ENCODE measurements at places on chromosomes 4 and X.

GRCh38 chr4:71980976-71981375 lies 50.8 kb upstream of the NPFFR2 start:
- no peak for DNase-seq

DNA sequence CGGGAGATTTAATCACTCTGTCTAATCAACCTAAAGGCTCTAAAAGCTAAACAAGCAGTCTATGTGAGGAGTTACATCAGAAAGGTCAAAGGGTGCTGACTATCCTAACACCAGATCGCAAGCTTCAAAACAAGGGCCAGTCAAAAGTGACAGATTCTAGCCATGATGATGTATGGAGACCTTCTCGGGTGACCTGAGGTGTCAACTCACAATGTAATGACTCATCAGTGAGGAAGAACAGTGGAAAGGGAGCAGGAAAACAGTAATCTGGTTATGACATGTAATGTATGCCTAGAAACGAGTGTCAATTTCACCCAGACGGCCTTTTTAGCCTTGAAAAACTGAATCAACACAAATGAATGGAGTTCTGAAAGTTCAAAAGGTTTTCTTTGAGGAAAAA lies 375.3 kb downstream of the IDS start:
- DNase-seq = no peak

- DNase-seq = no peak
These were observed 114.0 kb downstream of the EFNB1 start for GRCh38 chrX:68942840-68943239.

DNA sequence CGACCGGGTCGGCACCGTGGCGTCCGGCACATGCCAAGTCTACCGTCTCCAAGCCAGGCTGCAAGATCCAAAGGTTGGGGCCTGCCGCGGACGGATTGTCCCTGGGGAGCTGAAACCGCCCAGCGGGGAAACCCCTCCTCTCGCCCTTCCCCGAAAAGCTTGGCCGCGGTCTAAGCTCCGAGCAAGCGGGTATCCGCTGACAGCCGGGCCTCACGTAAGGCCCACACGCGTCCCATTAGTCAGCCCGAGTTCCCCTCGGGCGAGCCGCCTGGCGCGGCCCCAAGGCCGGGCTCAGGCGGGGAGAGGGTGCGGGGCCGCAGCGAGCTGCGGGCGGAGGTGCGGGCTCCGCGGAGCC lies 6.8 kb upstream of the BCOR start:
- DNase-seq = peak; percentile 38

DNA sequence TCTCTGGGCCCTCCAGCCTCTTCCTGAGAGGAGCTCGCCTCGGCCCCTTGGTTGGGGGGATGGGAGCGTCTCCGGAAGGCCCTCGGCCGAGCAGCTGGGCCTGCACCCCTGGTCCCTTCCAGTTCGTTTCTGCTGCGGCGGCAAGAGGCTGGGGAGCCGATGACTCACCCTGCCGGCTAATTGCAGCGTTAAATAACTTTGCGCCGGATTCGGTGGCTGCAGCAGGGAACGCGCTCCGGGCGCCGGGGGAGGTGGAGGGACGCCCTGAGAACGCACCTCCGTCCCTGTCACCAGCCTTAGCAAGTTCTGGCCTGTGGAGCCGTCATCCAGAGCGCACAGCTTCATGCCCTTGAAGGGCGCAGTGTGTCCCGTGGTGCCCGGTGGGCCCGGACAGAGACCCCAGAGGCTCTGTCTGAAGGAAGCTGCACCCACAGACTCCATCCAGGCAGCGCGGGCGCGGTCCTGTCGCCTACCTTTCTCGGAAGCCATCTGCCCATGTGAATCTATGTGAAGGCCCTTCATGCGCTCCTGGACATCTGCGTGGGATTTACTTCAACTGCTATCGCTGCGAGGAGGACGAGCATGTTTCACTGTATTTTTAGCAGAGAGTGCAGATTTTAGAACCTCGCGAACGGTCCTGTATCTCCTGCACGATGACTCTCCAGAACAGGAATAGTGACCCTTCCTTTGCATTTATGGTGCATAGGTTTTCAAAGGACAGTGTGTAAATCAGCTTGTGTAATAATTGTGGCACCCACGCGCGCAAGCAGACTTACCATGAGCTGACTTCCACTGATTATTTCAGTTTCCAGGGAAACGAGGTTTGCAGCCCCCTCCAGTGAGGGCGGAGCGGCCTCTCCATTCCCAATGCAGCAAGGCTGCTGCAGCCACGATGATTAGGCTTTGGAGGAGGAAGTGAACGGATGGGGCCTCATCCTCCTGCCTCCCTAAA lies 1.7 kb upstream of the TMEM271 start:
- DNase-seq = no peak

- DNase-seq = peak; percentile 80
These were observed 7.6 kb upstream of the HSD17B10 start for GRCh38 chrX:53441531-53442321.

Data from MM.1S (cell line).